ENCODE measurements at places on chromosomes 7 and 10.

GRCh38 chr10:99235658-99236626, at the start of gene HPSE2:
Gene HPSE2, minus strand, starts transcription at chr10:99235852.
- DNase-seq = no peak

DNA sequence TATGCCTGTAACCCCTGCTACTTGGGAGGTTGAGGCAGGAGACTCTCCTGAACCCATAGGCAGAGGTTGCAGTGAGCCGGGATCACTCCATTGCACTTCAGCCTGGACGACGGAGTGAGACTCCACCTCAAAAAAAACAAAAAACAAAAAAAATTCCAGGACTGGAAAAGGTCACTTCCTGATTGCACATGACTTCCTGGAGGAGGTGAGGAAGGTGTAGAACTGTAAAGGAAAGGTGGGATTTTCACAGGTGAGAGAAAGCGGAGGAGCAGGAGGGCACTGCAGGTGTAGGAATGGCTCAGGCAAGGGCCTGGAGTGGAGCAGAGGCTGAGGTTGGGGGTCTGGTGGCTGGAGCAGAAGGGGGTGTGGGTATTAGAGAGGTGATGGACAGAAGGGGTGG, 3.2 kb upstream of the MUC3A start:
- no peak for DNase-seq

DNA sequence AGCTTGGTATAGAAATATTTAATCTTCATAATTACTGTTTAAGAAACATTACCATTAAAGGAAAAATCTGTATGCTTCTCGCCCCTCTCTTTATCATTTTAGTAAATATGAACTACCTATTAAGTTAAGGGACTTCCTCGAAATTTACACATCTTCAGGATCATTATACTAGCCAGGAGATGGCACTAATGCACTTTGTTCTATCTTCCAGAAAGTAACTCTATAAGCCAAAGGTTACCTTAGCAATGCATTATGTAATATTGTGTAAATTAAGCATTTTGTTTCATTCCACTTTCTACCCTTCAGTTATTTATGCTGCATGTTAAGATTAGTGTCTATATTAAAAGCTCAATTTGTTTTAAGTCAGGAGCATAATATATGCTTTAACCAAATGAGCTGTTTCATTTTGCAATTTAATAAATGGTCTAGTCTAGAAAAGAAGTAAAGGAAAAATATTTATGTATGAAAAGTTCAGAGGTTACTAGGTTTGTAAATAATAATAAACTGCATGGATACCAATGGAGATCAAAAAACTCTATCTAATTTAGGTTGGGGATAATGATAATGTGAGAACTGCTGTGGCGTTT, 128.5 kb downstream of the ANKRD7 start:
- DNase-seq = no peak

DNA sequence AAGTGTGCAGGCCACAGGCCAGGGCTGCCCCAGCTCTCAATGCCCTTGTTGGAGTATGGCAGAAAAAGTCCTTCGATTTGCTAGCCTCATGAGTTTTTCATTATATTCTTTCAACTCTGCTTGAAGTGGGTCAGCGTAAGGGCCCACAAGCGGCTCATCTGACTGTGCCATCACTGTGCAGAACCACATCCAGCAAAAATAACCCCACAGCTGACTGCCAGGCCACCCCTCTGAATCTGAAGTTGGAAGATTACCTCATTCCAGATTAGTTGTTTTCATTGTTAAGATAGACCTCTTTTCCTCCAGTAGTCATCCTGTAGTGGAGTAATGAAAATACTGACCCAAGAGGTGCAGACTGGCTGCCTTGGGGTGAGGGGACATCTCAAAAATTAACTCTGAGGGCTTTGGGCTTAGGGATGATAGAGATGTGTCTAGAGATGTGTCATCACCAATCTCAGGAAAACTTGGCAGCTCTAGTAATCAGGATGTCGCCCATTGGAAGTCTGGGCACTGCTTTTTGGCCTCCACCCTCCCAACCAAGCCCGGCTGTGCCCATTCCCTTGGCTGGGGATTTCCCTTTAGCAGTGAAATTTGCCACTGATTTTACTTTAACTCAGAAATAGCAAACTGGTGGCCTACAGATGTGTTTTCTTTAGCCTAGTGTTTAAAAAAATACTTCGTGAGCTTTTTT, 164.3 kb downstream of the LCOR start:
- DNase-seq = no peak

- DNase-seq = no peak
These were observed 10.1 kb upstream of the INPP5A start for GRCh38 chr10:132527339-132528063.

GRCh38 chr7:36896418-36896817, 172.1 kb upstream of the AOAH start:
- no peak for DNase-seq

- DNase-seq = peak; percentile 37
These were observed 48.8 kb upstream of the CARD11 start for GRCh38 chr7:3092468-3092867.

DNA sequence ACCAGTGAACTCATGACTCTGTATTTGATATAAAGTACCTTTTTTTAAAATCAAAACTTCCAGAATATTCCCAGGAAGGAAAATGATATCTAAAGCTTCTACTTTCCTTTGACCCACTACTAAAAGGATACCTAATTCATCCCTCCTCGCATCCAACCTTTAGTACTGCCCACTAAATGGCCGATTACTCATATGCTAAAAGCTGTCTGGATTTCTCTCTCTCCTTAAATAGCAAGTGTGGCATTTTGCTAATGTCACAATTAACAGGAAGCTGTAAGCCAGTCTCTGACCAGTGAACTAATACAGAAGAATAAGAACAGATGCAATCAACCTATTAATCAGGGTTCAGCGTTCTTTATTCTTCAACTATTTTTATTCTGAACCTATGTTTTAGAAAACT, 59.0 kb downstream of the DNAJB9 start:
- no peak for DNase-seq

- no peak for DNase-seq
These were observed 20.1 kb downstream of the TMEM168 start for GRCh38 chr7:112770051-112770450.

Data from stimulated activated CD4-positive, alpha-beta T cell treated with anti-CD3 and anti-CD28 coated beads, Interleukin-15, amount 100 ng/mL, for 1 hour (primary cell).